ENCODE measurements at places on chromosomes 3 and 15.

GRCh38 chr3:87207460-87207859 lies 19.6 kb upstream of the CHMP2B start:
- DNase-seq: peak; percentile 87

GRCh38 chr3:23238578-23238977 lies 35.5 kb downstream of the UBE2E2 start:
- DNase-seq: no peak

DNA sequence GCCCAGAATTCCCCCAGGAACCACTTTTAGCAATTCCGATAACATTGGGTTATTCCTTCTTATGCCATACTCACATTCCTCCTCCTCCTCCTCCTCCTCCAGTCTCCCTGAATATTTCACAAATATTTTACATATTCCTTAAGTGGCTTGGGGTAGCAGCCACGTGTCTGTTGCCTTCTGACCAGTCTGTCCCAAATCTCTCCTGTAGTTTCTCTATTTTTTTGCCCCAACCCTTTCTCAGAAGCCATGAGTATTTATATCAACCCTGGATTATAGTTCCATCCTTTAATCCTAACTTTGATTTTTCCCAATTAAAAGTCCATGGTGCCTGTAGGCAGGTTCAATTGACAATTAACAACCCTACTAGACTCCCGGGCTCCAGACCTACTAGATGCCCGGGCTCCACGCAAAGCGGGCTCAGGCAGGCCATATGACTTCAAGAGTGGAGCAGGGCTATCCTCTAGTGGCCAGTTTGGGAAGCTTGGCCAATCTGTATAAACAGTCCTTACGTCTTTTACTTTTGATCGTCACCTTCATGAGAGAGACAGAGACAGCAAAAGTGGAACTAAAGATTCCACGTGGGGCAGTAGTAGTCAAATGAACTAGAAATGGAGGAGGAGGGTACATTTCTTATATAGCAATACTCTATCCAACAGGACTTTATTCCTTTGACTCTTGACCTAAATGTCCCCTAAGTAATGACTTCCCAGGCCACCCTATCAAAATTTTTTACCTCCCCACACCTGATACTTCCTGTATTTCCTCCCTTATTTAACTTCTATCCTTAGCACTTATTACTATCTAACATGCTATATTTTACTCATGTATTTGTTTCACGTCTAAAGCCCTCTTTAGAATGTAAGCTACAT lies 69.7 kb downstream of the USF3 start:
- DNase-seq: peak; percentile 79

GRCh38 chr3:12578742-12579141 lies 21.9 kb downstream of the MKRN2 start:
- DNase-seq: peak; percentile 24

GRCh38 chr3:156762631-156763185 lies 63.4 kb upstream of the LEKR1 start:
- DNase-seq: peak; percentile 40

- DNase-seq: no peak
Measured at GRCh38 chr3:54507876-54508460, 385.6 kb downstream of the CACNA2D3 start.

- DNase-seq: peak; percentile 46
Measured at GRCh38 chr3:10753964-10754363, 62.1 kb upstream of the SLC6A11 start.

- no peak for DNase-seq
Measured at GRCh38 chr15:49715211-49715610, 94.4 kb downstream of the DTWD1 start.

- DNase-seq: no peak
Measured at GRCh38 chr15:101240358-101240757, 11.5 kb downstream of the CHSY1 start.

GRCh38 chr15:61243983-61244593 lies 15.0 kb upstream of the RORA start:
- no peak for DNase-seq

DNA sequence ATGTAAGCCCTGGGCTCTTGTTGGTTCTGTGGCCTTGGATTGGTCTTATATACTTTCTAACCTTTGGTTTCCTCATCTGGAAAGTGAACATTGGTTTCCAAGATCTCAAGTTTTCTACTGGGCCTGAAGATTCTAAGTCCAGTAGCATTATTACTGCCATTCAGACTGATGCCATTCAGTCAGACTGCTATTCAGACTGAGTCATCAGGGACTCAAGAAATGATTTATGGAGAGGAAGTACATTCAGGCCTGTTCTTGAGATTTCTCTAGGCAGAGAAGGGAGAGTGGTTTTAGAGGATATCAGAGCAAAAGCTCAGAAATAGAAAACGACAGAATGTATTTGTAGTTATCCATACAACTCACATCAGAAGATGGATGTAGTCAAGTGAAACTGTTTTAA lies 557.2 kb downstream of the NR2F2 start:
- peak; percentile 67 for DNase-seq

DNA sequence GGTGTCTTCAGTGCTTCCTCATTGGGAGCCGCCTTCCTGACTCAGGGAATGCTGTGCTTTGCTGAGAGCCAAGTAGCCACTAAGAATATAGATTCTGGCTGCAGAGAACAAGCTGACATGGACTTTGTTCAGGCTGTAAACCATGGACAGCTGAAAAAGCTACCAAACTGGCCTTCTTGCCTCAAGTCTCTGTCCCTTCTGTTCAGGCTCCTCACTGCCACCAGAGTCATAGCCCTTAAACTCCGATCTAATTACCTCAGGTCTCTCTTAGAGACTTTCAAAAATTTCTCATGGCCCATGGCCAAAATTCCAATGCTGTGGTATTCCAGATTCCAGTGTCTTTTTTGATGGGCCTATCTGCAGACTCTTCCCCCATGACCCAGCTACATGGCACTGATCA lies 19.4 kb upstream of the PTX3 start:
- DNase-seq: peak; percentile 53

GRCh38 chr3:12198301-12198700 lies 39.6 kb upstream of the TIMP4 start:
- peak; percentile 72 for DNase-seq

DNA sequence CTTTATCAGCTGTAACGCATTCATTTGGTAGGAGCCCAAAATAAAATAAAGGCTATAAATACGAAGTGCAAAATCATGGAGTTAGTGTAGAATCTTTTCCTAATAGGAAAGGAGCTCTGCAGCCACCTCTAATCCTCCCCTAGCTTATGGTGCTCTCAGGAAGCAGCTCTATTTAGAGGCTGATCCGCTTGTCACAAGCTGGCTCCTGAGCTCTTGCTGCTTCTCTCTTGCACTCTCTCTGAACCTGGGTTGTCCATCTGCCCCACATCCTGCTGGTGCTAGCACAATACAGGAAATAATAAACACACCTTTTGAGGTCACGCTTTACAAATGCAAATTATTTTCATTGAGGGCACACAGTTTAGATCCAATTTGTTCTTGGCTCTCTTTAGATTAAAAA lies 37.3 kb upstream of the BFSP2 start:
- no peak for DNase-seq

GRCh38 chr15:82951472-82952157 lies 905 bp downstream of the HOMER2 start:
- peak; percentile 18 for DNase-seq

DNA sequence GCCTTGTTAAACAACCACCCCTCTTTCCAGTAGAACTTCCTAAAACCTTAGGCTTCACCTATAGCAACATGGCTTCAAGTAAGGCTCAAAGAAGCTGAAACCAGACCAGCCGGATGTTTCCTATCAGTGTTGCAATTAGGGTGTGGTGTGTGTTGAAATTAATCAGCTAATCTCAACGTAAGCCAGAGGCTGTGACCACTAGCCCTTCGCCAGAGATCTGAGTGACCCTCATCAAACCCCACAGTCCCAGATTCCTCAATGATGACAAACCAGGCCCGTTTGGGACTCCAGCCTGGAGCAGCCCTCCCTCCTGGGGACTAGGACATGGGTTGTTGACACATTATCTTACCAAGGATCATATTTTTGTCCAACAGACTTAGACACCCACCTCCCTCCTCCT lies 27.3 kb downstream of the CYP11A1 start:
- DNase-seq: peak; percentile 57

DNA sequence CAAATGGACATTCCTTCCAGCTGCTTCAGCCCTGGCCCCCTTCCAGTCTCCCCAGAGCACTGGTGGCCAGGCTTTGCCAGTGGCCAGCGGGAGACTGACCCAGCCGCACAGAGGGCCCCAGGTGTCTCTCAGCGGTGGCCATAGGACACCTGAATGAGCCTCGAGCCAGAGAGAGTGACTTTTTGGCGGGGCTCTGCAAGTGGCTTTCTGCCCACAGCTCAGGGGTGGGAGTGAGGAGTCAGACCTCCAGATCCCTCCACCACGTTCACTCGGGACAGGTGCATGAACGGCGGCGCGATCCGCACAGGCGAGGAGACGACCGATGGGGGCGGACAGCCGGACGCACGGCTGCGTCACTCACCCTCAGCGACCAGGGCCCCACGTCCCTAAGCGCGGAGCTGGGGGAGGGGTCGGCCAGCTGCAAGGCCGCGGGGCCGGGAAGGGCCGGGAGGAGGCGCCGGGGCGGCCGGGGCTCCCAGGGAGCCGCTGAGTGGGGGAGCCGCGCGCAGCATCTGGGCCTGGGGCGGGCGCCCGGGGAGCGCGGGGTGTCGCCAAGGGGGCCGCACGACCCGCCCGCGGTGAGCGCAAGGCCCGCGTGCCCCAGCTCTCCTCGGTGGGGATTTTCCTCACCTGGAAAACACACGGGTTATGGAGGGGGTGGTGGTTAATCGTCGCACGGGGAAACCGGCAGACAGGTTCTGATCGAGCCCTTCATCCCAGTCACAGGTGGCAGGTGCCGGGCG lies 57.1 kb downstream of the BDH1 start:
- DNase-seq: no peak

DNA sequence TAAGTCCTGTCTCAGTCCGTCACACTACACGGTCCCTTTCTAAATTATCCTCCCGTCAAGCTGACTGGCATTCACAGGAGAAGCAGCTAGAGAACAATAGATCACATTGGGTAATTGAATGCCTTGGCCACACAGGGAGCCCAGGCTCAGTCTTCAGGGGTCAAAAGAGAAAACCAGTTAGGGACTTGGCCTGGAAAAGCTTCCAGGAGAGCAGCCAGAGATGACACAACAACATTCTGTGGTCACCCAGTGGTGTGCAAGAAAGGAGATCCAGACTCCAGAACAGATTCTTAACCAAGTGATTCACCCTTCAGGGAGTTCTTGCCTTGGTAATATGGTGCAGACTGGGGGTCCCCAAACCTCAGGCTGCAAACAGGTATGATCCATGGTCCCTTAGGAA lies 15.9 kb downstream of the ARHGAP31 start:
- DNase-seq: peak; percentile 96

GRCh38 chr3:177633671-177634207 lies 436.5 kb upstream of the TBL1XR1 start:
- peak; percentile 35 for DNase-seq

DNA sequence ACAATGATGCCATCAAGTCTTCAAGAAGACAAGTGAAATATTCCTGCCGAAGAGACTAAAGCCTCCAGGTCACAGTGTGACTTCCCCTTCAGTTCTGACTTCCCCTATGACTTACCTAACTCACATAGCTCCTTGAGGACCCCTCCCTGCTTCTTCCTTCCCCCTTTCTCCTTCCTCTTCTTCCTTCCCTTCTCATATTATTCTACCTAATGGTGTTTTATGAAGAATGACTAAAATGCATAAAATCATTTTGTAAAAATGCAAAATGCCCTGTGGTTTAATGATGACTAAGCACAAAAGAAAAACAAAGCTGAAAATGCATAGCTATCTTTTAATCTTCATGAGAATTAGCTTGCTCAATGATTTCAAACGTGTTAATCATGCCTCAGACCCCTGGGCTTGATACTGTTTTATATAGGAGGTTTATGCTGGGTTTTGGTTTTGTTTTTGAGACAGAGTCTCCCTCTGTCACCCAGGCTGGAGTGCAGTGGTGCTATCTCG lies 26.1 kb upstream of the TM4SF4 start:
- peak; percentile 82 for DNase-seq

DNA sequence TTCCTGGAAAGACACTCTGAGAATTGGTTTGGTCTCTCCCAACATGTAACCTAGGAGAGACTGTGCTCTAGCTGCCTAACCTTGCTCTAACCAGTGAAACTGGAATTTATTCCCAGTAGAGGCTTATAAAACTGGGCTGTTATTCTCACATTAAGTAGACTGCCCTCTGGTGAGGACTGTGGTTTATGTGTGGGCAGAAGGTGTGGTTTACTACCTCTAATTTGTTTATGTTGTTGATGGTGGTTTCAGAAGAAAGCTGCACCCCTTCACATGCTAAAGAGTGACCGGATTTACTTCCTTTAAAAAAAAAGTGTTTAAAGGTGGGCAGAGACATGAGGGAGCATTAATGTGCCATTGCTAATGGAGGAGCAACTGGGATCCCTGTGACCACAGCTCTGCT lies 273.2 kb downstream of the MECOM start:
- peak; percentile 17 for DNase-seq

DNA sequence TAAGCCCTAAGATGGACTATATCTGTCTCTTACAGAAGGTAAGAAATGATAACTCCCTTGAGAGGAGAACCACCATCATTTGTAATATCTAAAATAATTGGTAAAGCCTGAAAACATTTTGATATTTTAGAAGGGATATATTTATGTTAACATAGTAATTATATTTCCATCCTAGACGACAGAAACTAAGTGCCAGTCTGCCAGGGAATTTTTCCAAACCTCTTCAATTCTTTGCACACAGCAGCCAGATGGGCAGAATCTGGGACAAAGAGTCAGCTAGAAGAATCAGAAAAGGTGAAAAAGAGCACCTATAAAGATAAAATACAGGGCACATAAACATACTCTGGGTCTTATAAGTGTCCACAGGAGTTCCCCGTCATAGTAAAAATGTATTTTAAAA lies 70.0 kb upstream of the CBLB start:
- DNase-seq: no peak

DNA sequence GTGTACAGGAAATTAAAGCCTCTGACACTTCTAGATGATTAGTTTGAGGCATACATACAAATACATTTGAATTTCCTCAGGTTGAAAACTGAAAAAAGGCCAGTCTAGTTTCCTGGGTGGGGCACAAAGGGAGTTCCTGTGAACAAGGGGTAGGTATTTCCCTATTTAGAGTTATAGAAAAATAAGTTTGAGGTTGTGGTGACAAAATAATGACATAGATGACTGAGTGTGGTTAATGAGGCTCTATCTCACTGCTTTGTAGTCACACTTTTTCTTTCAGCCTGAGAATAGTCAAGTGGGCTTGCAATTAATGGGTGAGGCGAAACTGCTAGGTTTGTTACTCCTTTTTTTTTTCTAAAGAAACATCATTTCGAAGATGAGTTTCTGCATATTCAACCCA lies 4.3 kb downstream of the SLCO3A1 start:
- no peak for DNase-seq

GRCh38 chr3:29451920-29452319 lies 171.0 kb downstream of the RBMS3 start:
- DNase-seq: no peak

DNA sequence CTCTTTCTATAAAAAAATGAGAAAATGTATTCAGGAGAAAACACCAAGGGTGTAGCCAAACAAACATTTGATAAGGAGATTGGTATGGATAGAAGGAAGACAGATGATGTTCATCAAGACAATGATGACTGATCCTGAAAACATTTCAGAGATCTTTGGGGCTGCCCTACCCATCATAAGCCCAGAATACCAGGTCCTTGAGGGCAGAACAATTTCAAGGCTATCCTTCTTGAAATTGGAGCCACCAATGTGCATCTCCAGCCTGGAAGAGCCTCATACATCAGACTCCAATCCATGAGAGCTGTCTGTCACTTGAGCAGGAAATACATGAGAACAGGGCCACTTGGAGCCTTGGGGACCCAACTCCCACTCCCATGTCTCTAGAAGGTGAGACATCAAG lies 89.5 kb upstream of the ANKRD28 start:
- no peak for DNase-seq

Measured in ELR (cell line).